T47D (cell line): ENCODE measurements at places on chromosomes 11 and 22.

DNA sequence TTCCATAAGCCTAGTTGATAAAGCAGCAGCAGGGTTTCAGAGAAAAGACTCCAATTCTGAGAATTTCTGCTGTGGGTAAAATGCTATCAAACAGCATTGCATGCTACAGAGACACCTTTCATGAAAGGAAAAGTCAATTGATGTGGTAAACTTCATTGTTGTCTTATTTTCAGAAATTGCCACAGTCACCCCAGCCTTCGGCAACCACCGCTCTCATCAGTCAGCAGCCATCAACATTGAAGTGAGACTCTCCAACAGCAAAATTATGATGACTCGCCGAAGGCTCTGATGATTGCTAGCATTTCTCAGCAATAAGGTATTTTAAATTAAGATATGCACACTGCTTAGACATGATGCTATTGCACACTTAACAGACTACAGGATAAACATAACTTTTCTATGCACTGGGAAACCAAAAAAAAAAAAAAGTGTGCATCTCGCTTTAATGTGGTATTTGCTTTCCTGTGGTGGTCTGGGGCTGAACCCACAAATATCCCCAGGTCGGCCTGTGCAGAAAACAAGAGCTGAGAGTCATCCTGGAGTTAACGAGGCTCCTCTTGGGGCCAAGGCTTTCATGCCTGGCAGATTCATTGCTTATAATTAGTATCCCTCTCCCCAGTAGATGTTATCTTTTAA lies 192.1 kb downstream of the CTTN start:
- no peak for DNase-seq

DNA sequence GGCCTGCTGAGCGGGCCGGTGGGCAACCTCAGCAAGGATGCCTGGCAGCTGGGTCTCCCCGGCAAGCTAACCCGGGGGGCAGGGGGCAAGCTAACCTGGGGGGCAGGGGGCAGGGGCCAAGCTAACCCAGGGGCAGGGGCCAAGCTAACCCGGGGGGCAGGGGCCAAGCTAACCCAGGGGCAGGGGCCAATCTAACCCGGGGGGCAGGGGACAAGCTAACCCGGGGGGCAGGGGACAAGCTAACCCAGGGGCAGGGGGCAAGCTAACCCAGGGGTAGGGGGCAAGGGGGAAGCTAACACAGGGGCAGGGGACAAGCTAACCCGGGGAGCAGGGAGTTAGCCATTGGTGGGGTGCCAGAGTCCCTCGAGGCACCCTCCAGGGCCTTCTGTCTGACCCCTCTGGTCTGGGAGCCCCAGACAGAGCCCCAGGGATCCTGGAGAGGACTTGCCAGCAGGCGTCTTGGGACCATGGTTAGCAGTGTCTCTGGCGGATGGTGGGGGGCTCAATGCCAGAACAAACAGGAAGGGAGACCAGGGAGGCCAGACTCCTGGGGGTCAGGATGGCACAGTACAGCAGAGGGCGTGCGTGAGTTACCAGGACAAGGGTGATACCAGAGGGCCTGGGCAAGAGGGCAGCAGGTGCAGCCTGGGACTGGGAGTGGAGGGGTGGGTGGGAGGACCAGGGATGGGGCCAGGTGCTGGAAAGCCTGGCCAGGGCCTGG lies 16.1 kb downstream of the IGF2 start:
- DNase-seq, result no peak

- no peak for DNase-seq
Measured at GRCh38 chr11:14746857-14747395, 103.3 kb downstream of the PDE3B start.

- peak; percentile 84 for DNase-seq
Measured at GRCh38 chr11:112588252-112588694, 327.6 kb upstream of the PLET1 start.

DNA sequence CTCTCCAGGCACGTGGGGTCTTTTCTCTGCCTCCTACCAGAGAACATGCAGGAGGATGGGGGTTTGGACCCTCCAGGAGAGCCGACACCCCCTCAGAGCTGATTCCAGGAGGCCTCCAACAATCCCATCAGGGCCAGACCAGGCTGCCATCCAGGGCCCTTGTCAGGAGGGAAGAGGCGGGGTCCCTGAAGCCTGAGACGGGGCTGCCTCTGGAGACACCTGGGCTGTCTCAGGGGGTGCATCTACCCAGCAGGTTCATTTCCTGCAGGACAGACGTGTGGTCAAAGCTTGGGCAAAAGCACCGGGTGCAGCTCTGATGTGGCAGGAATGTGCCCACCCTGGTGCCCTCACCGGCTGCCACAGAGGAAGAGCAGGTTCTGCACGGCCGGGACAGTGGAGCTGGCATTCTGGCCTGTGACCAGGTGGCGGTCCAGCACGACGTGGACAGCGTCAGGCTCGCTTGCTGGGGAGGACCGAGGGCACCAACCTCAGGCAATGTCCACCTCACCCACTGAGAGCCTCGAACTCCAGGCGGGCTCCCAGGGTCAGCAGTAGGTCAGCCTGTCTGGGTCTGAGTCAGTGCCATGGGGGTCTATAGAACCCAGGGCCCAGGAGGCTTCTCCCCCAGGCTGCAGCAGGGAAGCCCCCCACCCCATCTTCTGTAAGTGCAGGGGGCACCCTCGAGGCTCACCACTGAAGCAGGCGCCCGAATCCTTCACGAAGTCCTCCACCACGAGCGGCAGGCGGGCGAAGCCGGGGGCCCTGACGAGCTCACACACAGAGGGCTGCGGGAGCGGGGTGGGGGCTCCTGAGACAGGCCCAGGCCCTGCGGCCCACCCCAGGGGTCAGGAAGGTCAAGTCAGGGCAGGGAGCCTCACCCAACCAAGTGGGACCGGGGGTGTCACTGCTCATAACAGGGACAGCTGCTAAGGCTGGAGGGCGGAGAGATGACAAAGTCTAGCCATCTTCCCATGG lies 6.4 kb downstream of the GATD1 start:
- no peak for DNase-seq

- no peak for DNase-seq
Measured at GRCh38 chr11:131483453-131483852, 113.0 kb downstream of the NTM start.

- DNase-seq, result no peak
Measured at GRCh38 chr11:6618117-6619003, 862 bp downstream of the TPP1 start.

DNA sequence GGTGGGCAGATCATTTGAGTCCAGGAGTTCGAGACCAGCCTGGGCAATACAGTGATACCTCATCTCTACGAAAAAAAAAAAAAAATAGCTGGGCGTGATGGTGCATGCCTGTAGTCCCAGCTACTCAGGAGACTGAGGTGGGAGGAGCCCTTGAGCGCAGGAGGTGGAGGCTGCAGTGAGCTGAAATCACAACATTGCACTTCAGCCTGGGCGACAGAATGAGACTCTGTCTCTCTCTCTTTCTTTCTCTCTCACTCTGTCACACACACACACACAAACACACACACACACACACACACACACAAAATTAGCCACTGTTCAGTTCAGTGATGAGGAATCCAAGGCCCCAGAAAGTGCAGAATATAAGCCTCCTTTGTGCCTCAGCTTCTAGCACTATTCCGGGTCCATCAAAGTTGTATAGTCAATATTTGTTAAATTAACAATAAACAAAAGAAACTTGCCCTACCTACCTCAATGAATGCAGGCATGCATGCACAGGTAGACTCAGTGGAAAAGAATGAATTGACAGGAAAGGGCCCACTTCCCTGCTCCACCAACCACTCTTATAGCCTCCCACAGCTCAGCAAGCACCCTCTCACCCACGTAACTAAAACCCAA lies 3.9 kb upstream of the SMIM35 start:
- DNase-seq, result no peak

- no peak for DNase-seq
Measured at GRCh38 chr22:46794491-46794890, 32.0 kb downstream of the TBC1D22A start.

GRCh38 chr11:46118702-46119351 lies 2.4 kb downstream of the PHF21A start:
- DNase-seq, result no peak

DNA sequence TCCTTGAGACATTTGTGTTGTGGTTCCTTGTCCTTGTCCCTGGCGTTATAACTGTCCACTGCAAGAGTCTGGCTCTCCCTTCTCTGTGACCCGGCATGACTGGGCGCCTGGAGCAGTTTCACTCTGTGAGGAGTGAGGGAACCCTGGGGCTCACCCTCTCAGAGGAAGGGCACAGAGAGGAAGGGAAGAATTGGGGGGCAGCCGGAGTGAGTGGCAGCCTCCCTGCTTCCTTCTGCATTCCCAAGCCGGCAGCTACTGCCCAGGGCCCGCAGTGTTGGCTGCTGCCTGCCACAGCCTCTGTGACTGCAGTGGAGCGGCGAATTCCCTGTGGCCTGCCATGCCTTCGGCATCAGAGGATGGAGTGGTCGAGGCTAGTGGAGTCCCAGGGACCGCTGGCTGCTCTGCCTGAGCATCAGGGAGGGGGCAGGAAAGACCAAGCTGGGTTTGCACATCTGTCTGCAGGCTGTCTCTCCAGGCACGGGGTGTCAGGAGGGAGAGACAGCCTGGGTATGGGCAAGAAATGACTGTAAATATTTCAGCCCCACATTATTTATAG lies 23.0 kb downstream of the MYBPC3 start:
- no peak for DNase-seq

- DNase-seq, result no peak
Measured at GRCh38 chr22:46405901-46406300, 70.4 kb downstream of the TRMU start.

DNA sequence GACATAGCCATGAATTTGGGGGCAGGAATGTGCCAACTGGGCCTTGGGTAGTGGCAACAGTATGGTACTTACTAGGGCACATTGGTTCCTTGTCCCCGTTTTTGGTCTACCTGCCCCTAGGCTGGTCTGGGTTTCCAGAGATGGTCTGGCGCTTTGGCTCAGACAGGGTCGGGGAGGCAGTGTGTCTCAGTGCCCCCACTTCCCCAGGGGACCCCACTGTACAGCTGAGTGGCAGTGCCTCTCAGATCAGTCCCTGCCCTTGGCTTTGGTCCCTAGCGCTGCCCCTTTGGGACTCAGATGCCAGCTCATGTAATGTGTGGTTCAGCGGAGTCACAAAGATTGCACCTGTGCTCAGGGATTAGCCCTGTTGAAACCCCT lies 3.3 kb downstream of the RIC8A start:
- DNase-seq, result no peak

- DNase-seq, result peak; percentile 39
Measured at GRCh38 chr22:37726241-37726887, 29.5 kb downstream of the TRIOBP start.

- no peak for DNase-seq
Measured at GRCh38 chr22:47607486-47607885, 845.0 kb downstream of the TBC1D22A start.

DNA sequence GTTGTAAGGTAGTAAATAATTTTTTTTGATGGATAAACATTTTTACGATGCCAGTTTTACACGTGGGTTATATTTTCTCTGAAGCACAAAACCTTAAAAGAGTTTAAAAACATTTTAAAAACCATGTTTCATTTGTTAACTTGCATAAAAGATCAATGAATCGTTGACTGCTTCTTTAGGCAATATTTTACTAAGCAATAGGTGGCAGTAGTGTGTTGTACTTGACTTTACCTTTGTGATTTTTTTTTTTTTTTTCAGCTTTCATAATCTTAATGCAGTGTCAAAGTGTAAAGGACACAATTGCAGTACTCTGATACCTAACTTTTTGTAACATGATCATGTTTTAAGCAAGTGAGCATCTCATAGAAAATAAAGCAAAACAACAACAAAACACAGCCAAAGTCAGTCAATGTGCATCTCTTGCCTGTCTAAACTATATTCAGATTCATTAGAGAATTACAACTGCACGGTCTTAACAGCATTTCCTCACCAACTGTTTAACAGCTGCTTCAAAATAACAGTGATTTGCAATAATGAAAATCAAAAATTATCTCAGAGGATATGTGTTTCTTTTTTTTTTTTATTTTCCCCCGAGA lies 27.7 kb downstream of the DNAJC24 start:
- DNase-seq, result peak; percentile 44

DNA sequence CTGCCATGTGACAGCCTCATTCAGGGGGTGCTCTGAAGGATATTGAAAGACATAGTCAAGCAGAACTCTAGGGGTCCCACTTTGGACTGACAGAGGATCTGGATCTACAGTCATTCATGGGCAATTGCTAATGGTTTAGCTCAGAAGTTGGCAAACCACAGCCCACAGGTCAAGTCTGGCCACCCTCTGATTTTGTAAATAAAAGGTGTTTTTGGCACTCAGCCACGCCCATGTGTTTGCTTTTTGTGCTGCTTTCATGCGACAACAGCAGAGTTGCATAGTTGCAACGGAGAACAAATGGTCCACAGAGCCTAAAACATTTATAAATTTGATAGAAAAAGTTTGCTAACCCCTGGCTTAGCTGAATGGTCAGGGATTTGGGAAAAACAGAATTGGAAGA lies 41.7 kb downstream of the RPS6KA4 start:
- no peak for DNase-seq

GRCh38 chr22:30754971-30755758 lies 60.5 kb downstream of the OSBP2 start:
- DNase-seq, result peak; percentile 82

DNA sequence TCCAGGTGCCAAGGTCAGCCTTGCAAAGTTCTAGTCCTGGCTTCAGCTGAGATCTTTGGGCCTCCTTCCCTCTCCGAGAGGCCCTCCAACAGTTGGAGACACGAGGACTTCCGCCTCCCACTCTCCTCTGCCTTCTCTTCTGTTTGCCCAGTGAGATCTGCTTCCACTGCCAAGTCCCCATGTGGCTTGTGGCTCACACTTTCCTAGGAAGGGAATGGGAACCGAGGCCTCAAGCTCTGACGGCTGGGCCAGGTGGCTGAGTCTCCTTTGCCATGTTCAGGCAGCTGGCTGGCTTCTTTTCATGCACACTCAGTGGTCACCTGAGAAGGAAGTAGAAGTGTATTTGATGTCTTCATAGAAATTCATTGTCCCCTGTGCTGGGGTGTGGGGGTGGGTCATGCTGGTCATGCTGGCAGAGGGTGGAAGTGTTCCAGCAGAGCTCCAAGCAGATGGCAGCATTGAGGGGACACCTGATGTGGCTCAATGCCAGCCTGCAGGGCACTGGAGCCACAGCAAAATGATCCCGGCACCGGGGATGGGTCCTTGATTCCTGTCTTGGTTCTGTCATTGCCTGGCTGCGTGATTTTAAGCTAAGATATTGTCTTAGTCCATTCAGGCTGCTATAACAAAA lies 130.4 kb downstream of the ADAMTS15 start:
- DNase-seq, result no peak

GRCh38 chr22:39622881-39623367 lies 52.4 kb downstream of the CACNA1I start:
- DNase-seq, result no peak

GRCh38 chr11:47914743-47915142 lies 65.6 kb upstream of the PTPRJ start:
- no peak for DNase-seq

- no peak for DNase-seq
Measured at GRCh38 chr11:73274722-73275380, 2.7 kb downstream of the P2RY6 start.

- no peak for DNase-seq
Measured at GRCh38 chr22:22802339-22802970, 85.2 kb upstream of the IGLL5 start.

GRCh38 chr11:64694821-64695365 lies 28.1 kb downstream of the NRXN2 start:
- DNase-seq, result no peak

DNA sequence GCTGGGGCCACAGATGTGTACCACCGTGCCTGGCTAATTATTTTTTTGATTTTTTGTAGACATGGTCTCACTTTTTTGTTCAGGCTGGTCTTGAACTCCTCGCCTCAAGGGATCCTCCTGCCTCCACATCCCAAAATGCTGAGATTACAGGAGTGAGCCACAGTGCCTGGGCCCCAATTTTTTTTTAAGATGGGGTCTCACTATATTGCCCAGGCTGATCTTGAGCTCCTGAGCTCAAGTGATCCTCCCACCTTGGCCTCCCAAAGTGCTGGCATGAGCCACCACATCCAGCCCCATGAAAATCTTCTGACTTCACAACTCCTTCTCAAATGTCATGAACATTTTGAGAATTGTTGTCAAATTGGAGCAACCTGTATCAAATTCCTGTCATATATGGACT lies 2.3 kb upstream of the ANKRD54 start:
- DNase-seq, result no peak
